ENCODE measurements at places on chromosomes 5 and 9. TPM values are rescaled to one million over a fixed set of nuclear protein-coding genes. Genes with fewer than 3 reads are reported as not detected.
A peak's percentile ranks its signal among the peaks of the same experiment; 100 is the strongest.

GRCh38 chr5:139982157-139982974 is 60.7 kb downstream of the NRG2 start:
- DNase-seq = no peak

DNA sequence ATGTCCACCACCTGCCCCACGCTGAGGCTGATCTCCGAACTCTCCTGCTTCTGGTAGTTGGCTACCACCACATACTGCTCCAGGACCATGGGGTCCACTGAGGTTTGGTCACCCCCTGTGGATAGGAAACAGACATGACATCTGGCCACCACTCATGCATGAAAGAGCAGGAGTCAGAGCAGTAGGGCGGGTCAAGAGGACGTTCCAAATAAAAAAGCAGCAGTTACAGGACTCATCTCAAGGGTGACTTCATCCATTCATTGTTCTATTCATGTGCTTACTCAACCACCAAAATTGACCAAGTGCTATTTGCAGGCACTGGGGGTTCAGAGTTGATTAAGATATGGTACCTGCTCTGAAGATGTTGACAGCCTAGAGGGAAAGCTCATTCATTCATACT is 79.2 kb upstream of the UBTD2 start:
- no peak for DNase-seq

- peak; percentile 44 for DNase-seq
These were observed 7.0 kb downstream of the TBC1D9B start for GRCh38 chr5:179900711-179901110.

DNA sequence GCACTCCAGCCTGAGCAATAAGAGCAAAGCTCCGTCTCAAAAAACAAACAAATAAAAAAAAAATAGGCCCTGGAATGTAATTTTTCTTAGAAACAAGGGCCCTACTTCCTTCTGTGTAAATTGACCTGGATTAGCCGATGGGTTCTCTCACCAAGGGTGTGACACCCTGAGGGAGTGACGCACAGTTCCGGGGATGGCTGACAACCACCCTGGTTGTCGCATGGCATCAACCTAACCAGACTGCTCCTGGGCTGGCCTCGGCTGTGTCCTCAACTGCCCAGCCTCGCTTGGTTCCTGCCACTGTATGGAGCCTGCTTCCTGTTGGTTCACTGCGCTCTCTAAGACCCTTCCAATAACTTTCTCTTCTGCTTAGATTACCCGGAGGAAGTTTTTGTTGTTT is 51.2 kb upstream of the SPATA31D4 start:
- DNase-seq = no peak

DNA sequence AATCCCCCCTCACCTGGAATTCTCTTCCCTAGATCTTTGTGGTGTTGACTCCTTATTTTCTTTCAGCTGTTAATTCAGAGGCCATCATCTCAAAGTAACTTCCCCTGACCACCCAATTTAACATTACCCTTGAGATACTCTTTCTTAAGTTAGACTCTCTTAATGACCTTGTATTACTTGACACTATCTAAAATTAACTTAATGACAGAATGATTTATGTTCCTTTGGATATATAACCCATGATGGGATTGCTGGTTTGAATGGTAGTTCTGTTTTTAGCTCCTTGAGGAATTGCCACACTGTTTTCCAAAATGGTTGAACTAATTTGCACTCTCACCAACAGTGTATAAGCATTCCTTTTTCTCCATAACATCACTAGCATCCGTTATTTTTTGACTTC is 298.0 kb downstream of the NNT start:
- DNase-seq = no peak

- DNase-seq = no peak
These were observed 223 bp downstream of the LRSAM1 start for GRCh38 chr9:127451608-127451857.

GRCh38 chr5:82596451-82596850 is 318.3 kb upstream of the RPS23 start:
- no peak for DNase-seq

- no peak for DNase-seq
These were observed 47.4 kb downstream of the SLC28A3 start for GRCh38 chr9:84293001-84293798.

GRCh38 chr9:36221667-36222066 is 30.9 kb downstream of the CLTA start:
- no peak for DNase-seq

DNA sequence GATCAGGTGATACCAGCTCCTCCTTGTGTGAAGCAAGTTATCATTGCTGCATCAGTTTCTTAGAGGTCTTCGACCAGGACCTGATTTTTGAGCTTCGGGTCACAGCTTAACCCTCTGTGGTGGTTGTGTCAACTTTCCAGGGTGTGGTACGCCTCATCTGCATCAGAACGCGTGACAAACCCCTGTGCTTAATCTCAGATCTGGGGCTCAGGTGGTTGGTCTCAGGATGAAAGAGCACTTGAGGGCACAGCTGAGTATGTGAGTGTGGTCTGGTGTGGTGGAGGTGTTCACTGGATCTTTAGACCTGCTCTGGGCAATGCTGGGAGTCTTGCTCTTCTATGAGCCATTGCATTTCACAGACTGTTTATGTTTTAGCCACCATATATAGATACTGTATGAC is 64.1 kb downstream of the OSTF1 start:
- DNase-seq = no peak

- no peak for DNase-seq
These were observed 711 bp downstream of the MRPL50 start for GRCh38 chr9:101397746-101398067.

- DNase-seq = no peak
These were observed 248.0 kb downstream of the NTRK2 start for GRCh38 chr9:84917366-84918070.

DNA sequence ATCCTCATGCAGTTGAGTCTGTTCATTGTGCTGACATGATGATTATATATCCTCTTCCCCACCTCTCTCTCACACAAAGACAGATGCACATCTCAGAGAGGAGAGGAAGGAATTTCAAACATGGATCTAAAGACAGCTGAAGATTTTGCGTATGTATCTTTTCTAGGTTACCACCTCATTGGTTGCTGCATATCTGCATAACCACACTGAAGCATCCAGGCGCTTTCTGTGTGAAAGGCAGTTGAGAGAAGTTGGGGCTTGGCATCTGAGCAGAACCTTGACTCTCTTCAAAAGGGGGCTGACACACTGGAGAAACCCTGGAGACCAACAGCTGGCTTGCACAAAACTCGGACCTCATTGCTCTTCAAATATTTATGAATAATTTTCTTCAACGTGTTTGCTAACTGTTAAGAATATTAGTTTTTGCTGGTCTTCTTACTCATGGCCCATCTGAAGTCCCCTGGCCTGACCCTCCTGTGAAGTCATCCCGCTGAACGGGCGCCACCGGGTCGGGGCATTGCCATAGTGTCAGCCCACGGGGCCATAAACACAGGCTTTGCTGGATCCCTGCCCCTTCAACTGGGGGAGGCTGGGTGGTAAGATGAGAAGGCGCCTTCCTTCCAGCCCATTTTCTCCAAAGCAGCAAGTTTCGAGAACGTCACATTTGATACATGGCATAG is 593.2 kb upstream of the CLINT1 start:
- no peak for DNase-seq

DNA sequence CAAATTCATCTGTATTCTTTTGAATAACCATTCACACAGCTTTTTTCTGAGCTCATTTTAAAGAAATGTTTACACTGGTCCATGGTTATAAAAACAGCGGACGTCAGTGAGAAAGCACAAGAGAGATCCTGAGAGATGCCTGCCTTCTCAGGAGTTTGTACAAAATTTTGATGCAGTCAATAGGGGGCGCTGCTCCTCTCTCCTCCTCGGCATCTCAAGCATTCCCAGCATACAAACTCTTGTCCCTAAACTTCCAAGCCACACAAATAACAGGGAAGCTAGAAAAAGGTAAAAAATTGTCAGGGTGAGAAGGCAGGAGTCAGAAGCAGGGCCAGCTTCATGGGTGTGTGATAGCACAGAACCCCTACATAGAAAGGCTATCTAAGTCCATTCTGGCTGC is 11.2 kb upstream of the CCDC152 start:
- no peak for DNase-seq

DNA sequence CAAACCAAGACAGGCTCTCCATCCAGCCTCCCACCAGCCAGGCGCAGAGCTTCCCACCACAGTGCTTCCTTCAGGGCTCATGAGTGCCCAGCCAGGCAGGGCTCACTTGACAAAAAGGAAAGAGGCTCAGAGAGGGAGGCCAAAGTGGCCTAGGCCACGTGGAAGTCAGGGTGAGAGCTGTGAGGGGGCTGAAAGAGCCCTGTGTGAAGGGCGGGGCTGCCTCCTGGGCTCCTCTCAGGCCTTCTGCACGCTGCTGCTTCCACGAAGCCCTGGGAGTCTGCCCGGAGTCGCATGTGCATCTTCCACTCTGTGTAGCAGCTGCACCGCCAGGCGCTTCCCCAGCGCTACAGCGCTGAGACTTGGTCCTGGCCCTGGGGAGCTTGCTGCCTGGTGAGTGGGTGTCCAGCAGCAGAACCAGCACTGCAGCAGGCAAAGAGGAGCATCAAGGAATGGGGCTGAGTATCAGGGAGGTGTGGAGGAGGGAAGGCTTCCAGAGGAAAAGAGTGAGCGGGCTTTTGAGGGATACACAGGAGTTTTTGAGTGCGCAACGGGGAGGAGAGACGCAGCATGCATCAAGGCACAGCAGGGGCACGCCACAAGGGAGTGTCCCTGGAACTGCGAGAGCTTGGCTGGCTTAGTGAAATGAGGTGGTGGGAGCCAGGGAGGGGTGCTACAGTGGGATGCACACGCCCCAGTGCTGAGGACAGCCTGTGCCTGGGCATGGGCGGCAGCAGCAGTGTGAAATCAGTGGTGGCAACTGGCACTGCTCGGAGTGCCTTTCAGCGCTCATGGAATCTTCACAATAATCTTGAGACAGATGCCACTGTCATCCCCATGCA is 178.0 kb downstream of the GAPVD1 start:
- DNase-seq = no peak

GRCh38 chr5:122756264-122756911 is 18.5 kb upstream of the SNX2 start:
- no peak for DNase-seq

The KIF4B gene
- total RNA-seq = not detected

The SLC25A48 gene
- 1.2 TPM for total RNA-seq

The TUSC1 gene
- 5.2 TPM for total RNA-seq

The CLIC3 gene
- total RNA-seq = 0.28 TPM

The CENPH gene
- 0.28 TPM for total RNA-seq

The PCDHA1 gene
- total RNA-seq = not detected

The IL3 gene
- not detected for total RNA-seq

Data from pancreas (tissue), 10 donors.